ENCODE measurements at places on chromosomes 4 and X. TPM values are rescaled to one million over a fixed set of nuclear protein-coding genes. Genes with fewer than 3 reads are reported as not detected.

GRCh38 chrX:39311646-39312045 lies 510.4 kb downstream of the MID1IP1 start:
- no peaks in the 10 kb centered on the region for H3K4me1 ChIP-seq

DNA sequence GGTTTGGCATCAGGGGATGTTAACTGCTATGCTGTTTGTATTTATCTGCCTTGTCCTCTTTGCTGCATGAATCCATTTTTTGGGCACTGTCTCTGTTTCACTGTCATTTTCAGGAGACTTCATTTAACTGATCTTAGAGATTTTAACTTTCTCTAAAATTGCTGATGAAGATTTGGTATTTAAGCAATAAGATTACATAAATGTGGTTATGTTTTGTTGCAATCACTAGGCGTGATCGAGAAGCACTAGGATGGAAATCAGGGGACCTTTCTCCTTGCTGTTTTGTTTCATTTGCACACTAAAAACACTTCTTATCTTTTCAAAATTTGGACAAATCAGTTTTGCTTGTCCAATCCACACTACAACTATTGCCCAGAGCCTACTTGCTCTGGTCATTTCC lies 15.4 kb downstream of the CXCL2 start:
- H3K27me3 ChIP-seq, result no peaks in the 10 kb centered on the region
- DNase-seq, result no peak
- H3K4me3 ChIP-seq, result no peak overlapping the region
- H3K4me1 ChIP-seq, result no peaks in the 10 kb centered on the region
- no peaks in the 10 kb centered on the region for H3K36me3 ChIP-seq
- H3K27ac ChIP-seq, result no peak overlapping the region

GRCh38 chrX:136190038-136190713 lies 42.8 kb downstream of the FHL1 start:
- no peak overlapping the region for H3K4me3 ChIP-seq
- no peaks in the 10 kb centered on the region for H3K4me1 ChIP-seq
- peaks cover 8% of the 10 kb centered on the region for H3K27me3 ChIP-seq
- no peak for DNase-seq
- H3K27ac ChIP-seq, result no peak overlapping the region

The C4orf50 gene
- not detected for polyA plus RNA-seq

DNA sequence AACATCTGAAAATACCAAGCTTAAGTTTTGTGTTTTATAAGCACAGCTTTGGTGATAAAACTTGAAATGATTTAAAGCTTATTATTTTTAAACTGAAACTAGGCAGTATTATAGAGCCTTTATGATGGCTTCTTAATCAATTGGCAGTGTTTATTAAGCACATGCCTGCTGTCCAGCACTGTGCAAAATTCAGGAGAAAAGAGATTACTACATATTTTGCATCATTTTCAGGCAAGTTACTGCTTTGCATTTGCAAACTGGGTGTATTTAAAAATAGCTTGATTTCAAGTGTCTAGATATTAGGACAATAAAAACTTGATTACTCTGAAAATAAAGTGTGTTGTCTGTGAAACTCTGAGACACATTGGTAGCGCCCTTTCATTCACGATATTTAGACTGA lies 126.5 kb downstream of the PDLIM5 start:
- no peaks in the 10 kb centered on the region for H3K27me3 ChIP-seq
- no peak for DNase-seq
- H3K36me3 ChIP-seq, result peaks cover 11% of the 10 kb centered on the region
- H3K4me3 ChIP-seq, result no peak overlapping the region
